ENCODE measurements at places on chromosomes 13 and 19.
A peak's percentile ranks its signal among the peaks of the same experiment; 100 is the strongest.

DNA sequence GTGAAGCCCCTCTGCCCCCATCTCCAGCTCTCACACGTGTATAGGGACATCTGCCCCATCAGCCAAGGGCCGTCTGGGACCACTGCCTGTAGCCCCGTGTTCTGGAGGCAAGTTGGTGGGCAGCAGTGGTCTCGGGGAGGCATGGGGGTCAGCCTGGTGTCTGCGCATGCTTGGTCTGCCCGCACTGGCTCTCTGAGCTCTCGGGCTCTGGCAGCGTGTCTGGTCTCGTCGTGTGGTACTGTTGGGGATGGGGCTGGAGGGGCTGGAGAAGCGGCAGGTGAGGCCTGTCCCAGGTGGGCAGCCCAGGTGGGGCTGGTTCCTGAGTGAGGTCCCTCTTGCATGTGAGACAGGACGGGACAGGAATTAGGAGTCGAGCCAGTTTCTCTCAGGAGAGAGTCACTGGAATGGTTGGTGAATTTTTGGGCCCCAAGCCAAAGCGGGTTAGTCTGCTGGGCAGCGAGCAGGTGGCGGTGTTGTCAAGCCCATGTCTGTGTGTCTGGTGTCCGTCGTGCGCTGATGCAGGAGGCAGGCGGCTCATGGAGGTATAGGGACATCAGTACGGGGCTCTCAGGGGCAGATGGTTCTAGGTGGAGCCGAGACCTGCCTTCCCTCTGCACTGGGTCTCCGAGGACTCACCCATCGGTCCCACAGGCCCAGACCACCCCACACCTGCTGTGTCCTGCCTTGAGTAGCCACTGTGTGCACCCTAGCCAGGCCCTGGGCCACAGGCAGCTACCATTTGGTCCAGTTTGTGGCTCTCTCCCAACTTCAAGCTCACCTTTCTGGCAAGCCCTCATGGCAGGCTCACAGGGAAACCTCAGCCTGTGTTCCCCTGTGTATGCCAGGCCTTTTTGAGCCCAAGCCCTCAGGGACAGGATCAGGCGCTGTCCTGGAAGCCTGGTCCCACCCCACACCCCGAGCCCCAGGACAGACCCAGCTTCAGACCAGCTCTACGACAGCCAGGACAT is 18.2 kb downstream of the COMP start:
- DNase-seq, result no peak

GRCh38 chr13:23392925-23393645 is 40.4 kb downstream of the SACS start:
- DNase-seq, result no peak

- no peak for DNase-seq
These were observed 47.7 kb upstream of the ATP12A start for GRCh38 chr13:24632382-24633121.

- no peak for DNase-seq
These were observed 26.5 kb downstream of the LTBP4 start for GRCh38 chr19:40627486-40628279.

DNA sequence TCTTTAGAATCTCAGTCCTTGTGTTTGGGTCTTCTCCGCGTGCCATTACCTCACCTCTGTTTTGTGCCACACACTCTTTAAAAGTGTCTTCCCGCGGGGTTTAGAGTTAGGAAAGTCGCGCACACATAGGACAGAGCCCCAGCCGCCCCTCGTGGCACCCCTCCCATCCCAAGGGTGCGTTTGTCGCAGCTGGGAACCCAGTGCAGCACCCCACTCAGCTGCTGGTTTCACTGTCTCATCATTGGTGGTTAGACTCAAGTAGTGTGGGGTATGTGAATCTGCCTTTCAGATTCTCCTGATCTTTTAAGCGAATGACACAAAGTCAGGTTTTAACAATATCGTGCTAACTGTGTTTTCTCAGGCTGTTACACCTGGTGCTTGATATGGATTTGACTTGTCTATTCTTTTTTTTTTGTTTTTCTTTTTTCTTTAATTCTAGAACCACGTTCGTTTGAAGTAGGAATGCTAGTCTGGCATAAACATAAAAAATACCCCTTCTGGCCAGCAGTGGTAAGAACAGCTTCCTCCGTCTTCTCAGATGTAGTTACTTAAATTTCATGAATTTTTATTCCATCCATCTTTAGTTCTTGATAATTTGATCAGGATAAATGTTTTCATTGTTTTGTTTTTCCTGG is 19.5 kb upstream of the NDUFS7 start:
- DNase-seq, result no peak

DNA sequence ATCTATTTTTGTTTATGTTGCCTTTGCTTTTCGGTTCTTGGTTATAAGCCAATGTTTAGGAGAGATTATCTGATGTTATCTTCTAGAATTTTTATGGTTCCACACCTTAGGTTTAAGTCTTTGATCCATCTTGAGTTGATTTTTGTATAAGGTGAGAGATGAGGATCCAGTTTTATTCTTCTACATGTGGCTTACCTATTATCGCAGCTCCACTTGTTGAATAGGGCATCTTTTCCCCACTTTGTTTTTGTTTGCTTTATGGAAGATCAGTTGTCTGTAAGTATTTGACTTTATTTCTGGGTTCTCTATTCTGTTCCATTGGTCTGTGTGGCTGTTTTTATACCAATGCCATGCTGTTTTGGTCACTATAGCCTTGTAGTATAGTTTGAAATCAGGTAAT is 927.0 kb downstream of the UQCRFS1 start:
- DNase-seq, result no peak

- DNase-seq, result no peak
These were observed 19.2 kb downstream of the PNMA8A start for GRCh38 chr19:46452186-46452585.

DNA sequence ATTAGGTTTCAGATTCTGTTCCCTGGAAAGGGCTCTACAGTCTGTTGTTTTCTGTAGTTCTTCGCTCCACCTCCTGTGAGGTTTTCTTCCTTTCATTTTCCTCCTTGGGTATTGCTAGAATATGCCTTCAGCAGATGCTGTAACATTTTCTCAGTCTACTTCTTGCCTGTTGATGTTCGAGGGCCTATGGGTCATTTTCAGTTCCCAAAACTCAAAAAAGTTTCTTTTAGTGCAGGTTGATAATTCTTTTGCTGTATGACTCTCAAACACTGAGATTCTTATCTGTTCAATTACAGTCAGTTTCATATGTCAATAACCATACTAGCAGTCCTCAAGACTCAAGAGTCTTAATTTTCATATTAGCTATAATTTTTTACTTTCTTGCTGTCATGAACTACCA is 268.3 kb downstream of the RFC3 start:
- no peak for DNase-seq

DNA sequence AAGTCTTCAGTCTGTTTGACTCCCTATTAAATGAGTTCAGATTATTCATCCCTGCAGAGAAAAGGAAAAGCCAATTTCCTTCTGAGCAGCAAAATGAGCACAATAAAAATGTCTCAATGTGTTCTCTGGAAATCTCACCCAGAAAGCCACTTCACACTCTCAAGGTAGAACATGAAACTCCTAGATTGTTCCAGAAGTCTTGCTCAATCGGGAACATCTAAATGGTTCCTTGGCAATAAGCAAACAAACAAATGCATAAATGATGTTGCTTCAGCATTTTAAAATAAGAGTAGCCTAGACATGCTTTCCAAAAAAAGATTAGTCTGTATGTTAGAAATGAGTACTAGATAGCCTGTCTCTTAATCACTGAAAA is 59.7 kb upstream of the TNFRSF19 start:
- no peak for DNase-seq

DNA sequence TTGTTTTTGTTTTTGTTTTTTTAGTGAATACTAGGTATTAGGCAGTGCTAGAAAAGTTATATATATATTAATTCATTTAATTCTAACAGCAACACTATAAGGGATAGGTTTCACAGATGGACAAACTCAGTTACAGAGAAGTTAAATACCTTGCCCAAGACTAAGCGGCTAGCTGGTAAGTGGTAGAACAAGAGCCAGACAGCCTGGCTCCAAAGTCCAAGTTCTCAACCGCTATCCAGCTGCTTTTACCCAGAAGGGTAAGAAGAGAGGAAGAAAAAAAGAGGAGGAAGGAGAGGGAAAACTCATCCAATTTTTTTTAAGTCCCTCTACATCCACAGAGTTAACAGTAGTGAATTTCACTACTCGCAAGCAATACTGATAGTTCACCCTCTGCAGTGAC is 217.0 kb downstream of the SPRY2 start:
- no peak for DNase-seq

DNA sequence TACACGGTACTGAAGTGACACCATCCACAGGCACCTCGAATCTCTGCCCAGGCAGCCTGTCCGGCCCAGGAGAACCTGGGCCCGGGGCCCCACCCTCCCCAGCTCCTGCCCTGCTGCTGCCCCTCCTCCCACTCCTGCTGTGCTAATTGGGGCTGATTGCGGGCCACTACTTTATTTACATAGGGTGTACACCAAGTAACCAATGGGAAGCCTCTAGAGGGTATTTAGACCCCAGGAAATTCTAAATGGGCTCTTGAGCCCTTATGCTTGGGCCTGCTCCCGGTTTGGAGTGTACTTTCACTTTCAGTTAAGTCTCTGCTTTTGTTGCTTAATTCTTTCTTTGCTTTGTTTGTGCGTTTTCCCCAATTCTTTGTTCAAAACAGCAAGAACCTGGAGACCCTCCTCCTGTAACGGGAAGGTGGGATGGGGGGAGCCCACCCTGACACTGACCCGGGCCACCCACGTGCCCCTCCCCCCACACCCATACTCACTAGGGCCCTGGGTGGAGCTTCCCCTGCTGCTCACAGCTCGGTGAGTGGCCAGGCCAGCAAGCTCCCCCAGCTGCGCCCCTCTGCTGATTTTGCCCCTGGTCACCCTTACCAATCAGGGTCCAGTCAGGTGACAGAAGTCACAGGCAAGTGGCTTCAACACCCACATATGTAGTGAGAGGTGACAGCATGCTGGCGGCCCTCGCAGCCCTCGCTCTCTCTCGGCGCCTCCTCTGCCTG is 9.4 kb downstream of the SCGB2B2 start:
- DNase-seq, result no peak

DNA sequence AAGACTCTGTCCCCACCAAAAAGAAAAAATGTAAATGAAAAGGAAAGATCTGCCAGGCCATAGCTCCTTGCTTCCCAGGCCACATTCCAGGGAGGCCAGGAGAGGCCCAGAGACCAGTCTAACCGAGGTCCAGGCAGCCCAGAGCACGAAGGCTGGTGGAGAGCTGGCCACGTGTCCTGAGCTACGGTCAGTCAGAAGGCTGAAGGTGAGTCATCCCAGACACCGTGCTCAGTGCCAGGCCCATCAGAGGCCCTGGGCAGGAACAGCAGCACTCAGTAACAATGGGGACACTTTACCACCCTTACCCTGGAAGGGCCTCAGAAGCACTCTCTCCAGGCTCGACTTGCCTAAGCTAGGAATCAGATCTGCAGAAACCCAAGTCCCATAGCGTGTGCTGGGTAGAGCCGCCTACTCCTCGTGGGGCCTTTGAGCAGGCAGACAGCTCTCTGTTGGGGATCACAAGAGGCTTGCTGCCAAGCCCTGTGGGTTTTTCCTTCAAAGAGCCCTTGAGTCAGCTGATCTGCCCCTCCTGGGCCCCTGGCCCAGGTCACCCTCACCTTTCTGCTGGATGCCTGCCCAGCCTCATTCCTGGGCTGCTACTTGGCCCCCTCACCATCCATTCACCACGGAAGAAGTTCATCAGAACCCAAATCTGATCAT is 11.6 kb upstream of the DNMT1 start:
- no peak for DNase-seq

GRCh38 chr13:75904012-75904411 is 267.9 kb downstream of the LMO7 start:
- DNase-seq, result no peak

DNA sequence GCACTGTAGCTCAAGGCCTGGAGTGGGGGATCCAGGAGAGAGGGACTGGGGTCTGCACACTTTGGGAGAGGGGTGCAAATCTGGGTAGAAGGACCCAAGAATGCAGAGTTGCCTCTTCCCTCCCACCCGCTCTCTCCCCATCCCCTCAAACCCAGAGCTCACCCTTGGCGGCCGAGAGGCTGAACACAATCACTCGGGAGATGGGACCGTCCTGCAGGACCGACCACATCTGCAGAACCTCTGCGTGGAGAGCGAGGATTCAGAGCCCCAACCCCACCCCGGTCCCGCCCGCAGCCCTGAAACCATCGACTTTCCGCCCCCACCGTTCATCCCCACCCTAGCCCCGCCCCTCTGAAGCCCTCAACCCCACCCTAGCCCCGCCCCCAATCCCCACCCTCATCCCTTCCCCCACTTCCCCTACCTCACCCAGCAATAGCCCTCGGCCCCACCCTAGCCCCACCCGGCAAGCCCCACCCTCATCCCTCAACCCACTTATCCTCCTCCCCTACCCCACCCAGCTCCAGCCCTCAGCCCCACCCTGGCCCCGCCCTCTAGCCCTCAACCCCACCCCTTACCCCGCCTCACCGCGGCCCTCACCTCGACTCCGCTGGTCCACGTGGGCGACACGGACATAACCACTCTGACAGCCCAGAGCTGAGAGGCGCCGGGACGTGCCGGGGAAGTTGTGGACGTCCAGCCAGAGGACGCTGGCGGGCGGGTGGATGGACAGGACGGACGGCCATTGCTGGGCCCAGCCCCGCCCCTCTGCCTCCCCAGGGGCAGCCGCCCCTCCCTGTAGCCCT is 4.1 kb downstream of the KPTN start:
- DNase-seq, result no peak

GRCh38 chr13:32164622-32165268 is 133.2 kb downstream of the FRY start:
- DNase-seq, result peak; percentile 84

DNA sequence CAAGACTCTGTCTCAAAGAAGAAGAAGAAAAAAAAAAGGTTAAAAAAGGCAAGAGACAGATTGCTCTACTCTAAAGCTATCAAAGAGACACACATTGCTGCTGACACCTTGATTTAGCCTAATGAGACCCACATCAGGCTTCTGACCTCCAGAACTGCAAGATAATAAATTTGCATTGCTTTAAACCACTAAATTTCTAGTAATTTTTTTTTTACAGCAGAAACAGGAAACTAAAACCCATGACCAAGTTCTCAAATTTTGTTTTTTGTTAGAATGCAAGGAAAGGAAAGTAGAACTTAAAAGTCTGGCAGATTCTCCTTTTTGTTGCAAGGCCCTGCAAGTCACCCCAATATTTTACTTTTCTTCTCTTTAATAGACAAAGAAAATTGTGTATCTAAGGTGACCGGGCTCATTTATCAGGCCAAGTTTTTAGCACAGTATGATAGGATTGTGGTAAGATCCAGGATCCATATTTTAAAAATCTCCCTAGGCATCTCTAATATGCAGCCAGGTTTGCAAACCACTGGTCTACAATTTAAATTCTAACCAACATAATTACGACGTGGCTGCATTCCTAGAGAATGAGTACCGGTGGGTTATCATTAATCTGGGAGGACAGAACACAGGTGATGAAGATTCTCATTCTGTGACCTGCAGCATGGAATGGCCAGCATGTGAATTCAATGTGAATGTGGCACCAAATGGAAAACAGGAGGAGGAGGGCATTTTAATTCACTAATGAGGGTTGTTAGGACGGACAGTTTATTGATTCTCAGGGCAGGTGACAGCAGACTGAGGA is 56.7 kb upstream of the MED4 start:
- DNase-seq, result no peak

Data from NCI-H446 (cell line).